ENCODE measurements at places on chromosomes 5 and 9.

- DNase-seq: no peak
Observed at GRCh38 chr5:149073213-149073612, 10.4 kb upstream of the SH3TC2 start.

GRCh38 chr9:104780796-104781395 lies 17.0 kb downstream of the NIPSNAP3B start:
- DNase-seq: no peak

- no peak for DNase-seq
Observed at GRCh38 chr9:115098226-115098965, 19.6 kb downstream of the TNC start.

DNA sequence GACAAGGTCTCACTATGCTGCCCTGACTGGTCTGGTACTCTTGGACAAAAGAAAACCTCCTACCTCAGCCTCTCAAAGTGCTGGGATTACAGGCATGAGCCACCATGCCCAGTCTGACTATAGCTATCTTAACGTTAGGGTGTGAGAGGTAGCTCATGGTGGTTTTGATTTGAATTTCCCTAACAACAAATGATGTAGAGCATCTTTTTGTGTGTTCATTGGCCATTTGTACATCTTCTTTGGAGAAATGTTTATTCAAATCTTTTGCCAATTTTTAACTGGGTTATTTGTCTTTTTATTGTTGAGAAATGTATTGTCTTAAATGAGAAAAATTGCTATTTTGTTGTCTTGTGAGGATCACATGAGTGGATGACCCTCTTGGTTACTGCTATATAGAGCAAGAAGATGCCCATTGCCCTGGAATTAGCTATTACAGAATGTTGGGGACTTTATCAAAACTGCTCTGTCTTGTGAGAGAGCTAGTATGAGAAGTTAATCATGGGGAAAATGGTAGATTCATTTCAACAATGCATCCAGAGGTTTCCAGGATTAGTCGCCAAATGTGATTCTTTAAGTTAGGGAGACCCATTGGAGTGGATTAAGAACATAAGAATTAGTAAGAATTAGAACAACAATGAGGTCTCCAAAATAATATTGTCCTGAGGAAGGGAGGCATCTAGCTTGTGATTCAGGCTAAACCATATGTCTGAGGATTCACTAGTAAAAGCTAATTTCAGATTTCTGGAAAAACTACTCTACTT lies 124.3 kb upstream of the MOCS2 start:
- DNase-seq: no peak

GRCh38 chr9:104276709-104277245 lies 182.7 kb downstream of the SMC2 start:
- no peak for DNase-seq

DNA sequence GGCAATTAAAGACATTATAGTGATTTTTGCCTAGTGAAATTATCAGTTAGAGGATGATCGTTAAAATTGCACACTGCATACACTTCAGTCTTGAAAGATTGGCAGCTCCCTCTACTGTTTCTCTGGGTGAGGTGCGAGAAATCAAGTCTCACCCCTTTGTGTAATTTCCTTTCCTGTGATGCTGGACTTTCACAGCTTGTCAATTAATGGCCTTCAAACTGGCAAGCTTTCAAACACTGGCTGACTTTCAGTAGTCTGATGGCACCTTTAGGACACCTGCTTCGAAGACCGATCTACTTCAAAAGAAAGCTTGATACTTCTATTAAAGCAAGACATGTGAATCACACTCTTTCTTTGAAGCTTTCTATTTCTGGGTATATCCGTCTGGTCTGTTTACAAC lies 706.7 kb upstream of the PTPRD start:
- DNase-seq: no peak
